ENCODE measurements at places on chromosomes 2 and 18.
A peak's percentile ranks its signal among the peaks of the same experiment; 100 is the strongest.

GRCh38 chr18:35282353-35282752, 7.7 kb downstream of the ZSCAN30 start:
- peak; percentile 85 for DNase-seq

DNA sequence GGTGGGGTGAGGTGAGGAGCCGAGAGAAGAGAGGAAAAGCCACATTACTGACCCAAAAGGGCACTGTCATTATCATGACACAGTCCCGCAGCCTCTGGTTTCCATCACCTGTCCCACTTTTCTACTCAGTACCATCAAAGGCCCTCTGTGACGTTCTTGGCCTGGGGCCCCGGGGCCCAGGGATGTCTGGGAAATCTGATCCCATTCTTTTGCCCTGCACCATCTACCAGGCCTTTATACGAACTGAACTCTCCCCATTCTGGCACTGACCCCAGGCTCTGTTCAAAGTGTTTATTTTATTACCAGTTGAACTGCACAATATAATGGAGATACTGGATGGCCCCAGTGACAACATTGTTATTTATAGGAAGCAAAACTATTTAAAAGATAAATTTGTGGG, 89.1 kb downstream of the COL6A3 start:
- peak; percentile 45 for DNase-seq

DNA sequence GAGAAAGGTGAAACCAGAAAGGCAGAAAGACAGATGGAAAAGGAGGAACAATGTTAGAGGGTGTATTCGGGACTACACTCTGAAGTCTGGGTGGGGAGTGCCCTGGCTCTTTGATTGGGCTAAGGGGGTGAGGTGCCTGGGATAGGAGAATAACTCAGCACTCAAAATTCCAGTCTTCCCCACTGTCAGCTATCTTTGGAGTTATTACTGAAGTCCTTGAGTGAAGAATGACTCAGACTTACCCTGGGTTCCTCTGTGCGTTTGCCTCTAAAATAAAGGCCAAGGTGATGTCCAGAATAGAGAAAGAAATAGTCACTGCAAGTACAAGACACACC, 151.8 kb upstream of the SERPINE2 start:
- peak; percentile 54 for DNase-seq

DNA sequence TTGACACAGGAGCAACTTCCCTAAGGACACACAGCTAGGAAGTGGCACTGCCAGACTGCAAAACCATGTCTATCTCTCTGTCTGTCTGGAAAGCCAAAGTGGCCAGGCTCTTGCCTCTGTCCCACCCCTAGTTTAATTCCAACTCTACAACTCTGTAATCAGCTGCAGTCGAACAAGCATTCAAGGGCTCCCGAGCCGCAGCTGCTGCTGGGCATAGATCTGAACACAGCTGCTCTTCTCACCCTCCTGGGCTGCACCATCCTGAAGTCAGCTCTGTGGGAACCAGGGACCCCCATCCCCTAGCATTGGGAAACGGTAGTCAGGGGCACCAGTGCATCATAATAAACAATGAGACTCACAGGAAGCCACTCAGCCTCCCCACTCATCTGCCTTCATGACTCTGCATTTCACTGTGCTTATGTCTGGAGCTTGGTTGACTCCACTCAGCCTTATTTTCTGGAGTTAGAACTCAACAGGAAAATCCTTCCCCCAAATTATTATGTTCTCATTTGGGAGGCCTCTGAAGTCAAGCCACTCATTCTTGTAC, 44.4 kb upstream of the TMEM163 start:
- DNase-seq: no peak

Measured in fibroblast of lung (primary cell).